A549 treated with dexamethasone at 1 μM for 4 hours (cell line): ENCODE measurements at places on chromosomes 13 and 19. TPM values are rescaled to one million over a fixed set of nuclear protein-coding genes. Genes with fewer than 3 reads are reported as not detected.

SERPINE3 gene
- total RNA-seq = not detected in 5 replicates

COL5A3 gene
- 2.4 to 3.8 TPM (median 3.0 TPM) in 5 replicates for total RNA-seq

ERICH6B gene
- not detected in 5 replicates for total RNA-seq

LILRB4 gene
- total RNA-seq = not detected in 5 replicates
